ENCODE measurements at places on chromosomes 7 and 10.

DNA sequence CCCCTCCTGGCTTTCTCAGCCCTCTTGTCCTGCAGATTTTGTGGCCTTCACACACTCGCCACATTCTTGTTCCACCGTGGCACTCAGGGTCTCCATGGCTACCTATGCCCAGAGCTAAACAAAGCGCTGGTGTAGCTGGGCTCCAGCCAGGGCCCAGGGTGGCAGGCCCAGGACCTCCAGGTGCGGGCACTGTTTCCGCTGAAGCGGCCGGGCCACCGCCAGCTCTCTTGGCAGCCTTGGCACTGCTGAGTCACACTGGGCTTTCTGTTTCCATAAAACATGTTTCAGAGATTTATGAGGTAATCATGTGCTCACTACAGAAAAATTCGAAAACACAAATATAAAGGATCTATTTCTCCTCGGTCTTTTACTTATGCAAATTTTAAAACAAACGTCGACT is 51.3 kb downstream of the AOC1 start:
- DNase-seq = no peak

- DNase-seq = no peak
Observed at GRCh38 chr7:105538339-105538738, 6.3 kb downstream of the RINT1 start.

DNA sequence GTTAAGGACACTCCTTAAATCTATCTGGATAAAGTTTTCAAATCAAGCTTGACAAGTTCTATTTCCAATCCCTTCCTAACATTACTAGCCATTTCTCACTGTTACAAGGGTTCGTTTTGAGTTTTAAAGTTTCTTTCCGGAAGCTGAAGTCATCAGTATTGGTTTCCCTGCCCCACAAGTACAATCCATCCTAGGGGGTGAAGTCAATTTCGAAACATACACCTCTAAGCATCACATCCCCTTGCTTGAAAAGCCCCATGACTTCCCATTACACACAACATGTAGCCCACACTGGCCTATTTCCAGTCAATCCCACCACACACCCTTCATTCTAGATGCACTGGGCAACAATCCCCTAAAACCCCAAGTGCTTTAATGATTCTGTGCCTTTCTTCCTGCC is 13.0 kb downstream of the DPY19L1 start:
- DNase-seq = no peak

DNA sequence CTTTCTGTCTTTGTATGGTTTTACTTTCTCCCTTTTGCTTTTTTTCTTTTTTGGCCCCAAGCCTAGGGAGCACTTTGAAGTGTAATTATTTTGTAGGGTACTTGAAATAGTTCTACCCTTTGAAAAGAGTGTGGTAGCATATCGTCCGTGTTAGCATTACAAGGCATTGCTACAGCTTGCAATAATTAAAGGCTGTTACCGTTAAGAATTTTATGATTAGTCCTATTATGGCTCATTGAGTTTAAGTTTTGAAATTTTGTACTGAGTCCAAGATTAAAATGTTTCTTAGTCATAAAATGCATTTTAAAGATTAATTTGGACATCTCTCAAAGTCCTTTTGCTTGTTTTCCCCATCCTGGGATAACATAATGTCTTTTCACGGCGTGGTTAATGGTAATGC is 490.0 kb upstream of the LRRN3 start:
- DNase-seq = no peak

DNA sequence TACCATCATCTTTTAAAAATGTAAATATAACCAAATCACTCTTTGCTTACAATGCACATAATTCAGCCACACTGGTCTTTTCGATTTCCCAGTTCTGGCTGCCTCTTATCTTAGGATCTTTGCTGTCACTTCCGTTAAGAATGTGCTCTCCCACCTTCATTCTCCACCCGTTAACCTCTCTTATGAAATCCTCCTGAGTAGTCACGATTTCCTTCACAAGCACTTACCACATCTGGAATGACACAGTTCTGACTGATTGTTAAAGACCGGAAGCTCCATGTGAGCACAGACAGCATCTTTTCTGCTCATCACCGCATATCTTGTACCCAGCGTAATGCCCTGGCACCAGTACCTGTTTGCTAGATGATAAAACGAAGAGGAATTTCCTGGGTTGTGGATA is 84.3 kb downstream of the CUL2 start:
- no peak for DNase-seq

DNA sequence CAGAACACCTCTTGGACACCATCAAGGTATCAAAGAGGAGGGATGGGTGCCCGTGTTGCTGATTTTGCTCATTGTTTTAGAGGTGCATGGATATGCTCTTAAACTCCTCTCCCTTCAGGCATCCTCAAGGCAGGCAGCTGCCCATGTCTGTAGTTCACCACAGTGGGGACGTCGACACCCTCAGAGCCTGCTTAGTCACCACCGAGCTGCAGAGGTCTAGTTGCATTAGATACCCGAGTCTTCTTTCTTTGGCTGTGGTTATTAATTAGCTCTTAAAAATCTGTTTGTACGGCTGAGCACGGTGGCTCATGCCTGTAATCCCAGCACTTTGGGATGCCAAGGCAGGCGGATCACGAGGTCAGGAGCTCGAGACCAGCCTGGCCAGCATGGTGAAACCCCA is 24.7 kb upstream of the TSPAN13 start:
- DNase-seq = no peak

DNA sequence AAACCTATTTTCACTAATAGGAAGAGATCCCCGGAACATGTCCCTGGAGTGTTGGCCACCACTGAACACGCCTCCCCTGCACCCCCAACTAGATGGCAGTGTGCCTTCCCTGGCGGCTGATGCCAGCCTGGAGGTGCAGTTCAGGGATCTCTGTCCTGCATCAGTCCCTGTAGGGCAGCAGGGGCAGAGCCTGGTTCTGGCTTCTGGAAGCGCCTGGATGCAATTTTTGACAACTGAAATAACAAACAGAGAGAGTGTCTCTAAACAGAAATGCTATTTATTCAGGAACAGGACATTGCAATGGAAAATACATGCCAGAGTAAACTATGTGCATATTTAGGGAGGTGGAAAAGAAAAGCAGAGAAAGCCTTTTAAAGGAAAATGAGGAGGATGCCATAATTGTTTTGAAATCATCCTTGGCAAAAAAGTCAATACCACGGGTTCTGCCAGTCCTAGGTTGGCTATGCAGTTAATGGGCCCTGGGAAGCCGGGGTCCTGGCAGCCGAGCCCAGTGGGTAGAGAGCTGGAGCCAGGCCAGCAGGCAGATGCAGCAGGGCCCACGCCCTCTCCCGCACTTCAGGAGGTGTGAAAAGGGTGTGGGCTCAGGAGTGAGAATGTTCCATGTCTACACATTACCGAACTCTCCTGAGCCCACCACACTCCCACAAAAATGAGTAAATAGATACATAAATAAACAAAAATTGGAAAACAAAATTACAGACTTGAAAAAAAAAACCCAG is 18.5 kb downstream of the ANTXRL start:
- no peak for DNase-seq

GRCh38 chr10:88497913-88498312 is 85.2 kb downstream of the RNLS start:
- DNase-seq = no peak

GRCh38 chr7:28855538-28856217 is 102.5 kb downstream of the TRIL start:
- DNase-seq = no peak

- DNase-seq = no peak
Observed at GRCh38 chr7:35389636-35390035, 135.7 kb upstream of the TBX20 start.

DNA sequence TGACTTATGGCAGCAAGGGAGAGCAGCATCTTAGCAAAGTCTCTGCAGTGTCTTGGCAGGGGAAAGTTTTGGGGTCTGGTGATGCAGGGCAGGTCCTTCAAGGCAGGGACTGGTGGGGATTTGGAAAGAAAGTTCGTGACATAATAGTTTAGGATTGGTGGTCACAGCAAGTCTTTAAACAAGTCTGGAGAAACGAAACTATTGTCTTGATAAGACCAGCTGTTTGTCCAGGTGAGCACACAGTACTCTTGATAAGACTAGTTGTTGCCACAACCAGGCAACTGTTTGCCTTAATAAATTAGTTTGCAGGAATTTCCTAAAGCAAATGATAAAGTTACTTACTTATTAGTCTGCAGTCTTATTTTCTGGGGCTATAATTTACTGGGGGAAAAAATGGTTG is 136.1 kb downstream of the AKR1D1 start:
- no peak for DNase-seq

DNA sequence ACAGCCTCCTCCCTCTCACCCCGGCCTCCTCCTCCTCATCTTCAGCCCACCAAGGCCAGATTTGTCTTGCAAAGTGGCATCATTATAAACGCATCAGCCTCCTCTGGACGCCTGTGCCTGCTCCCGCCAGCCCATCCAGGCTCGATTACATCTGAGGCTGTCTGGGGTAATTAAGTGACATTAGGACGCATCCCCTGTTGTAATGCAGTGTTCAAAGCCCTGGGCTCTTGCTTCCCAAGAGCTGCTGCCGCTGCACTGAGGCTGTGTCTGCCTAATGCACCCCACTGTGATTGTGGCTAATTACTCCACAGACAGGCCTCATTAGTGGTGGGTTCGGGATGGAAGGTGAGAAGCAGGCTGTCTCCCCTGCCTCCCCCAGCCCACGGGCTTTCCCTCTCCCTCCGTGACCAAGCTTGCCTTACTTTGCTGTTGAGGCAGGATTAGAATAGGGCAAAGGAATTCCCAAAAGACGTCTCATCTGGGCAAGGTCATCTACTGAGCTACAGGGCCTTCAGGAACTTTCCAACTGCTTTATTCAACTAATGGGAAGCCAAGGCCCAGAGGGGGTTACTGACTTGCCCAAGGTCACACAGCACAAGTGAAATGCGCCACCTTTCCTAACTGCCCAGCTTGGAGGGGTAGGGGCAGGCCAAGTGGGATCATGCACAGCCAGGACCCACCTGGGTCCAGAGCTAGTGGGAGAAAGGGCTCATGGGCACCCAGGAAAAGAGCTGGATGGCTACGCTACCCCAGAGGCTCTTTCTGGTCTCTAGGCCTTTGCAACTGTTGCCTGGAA is 66.2 kb upstream of the PCBD1 start:
- no peak for DNase-seq

- DNase-seq = no peak
Observed at GRCh38 chr10:69897432-69897831, 95.7 kb downstream of the COL13A1 start.

DNA sequence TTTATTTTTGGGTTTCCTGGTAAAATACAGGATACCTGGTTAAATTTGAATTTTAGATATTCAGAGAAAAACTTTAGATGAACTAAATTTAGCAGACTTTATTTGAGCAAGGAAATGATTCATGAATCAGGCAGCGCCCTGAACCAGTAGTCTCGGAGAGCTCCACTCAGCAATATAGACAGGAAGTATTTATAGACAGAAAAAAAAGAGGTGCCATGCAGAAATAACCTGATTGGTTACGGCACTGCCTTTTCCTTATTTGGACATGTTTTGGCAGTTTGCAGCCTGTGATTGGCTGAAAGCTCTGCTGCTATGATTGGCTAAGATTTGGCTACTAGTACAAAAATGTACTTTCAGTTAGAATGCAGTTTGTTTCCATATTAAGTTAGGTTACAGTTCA is 198.3 kb upstream of the DKK1 start:
- DNase-seq = no peak

DNA sequence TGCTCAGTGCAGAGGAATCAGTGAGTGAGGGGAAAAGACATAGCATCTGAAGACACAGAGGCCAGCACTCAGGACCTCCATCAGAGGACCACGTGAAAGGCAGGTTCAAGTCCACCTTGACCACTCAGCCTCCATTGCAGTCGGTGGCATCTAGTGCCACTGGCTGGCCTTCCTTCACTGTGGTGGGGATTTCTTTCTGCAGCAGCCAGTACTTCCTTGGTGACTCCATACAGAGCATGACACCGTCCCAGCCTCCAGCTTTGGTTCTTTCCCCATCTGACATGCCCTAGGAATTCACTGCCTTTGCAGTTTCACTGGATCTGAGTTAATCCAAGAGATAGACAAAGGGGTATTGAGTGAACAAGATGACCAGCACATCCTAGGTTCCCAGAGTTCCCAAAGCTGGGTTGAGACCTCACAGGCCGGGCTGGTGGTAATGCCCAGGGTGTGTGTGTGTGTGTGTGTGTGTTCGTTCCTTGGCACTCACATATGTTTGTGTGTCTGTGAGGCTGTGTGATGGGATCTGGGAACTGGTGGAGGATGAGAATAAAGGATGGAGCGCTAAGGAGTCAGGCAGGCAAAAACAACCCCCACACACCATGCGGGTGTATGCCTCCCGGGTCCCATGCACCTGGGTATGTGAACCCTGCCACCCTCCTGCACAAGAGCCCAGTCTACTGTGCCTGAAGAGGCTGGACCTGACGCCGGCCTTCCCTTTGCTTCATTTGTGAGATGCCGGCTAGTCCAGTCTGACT is 57.8 kb downstream of the SYPL1 start:
- DNase-seq = no peak

DNA sequence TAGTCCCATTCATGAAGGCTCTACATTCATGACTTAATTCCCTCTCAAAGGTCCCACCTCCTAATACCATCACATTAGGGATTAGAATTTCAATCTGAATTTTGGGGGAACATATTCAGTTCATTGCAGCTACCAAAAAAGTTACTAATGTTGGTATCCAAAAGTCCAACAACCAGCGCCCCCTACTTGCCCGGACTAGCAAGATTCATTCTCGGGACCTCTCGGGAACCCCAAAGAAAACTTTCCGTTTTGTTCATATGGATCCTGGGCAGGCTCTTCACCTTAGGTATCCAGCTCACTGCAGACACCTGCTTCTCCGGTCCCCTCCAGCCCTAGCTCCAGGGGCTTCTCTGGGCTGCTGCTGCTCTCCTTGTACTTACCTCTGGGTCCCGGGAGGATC is 8.9 kb upstream of the GRK5 start:
- no peak for DNase-seq

- no peak for DNase-seq
Observed at GRCh38 chr10:27518261-27518660, 14.2 kb downstream of the RAB18 start.

GRCh38 chr10:87505366-87506111 is 846 bp downstream of the MINPP1 start:
- DNase-seq = peak; percentile 73

- DNase-seq = no peak
Observed at GRCh38 chr7:151630851-151631569, 111.3 kb upstream of the RHEB start.

DNA sequence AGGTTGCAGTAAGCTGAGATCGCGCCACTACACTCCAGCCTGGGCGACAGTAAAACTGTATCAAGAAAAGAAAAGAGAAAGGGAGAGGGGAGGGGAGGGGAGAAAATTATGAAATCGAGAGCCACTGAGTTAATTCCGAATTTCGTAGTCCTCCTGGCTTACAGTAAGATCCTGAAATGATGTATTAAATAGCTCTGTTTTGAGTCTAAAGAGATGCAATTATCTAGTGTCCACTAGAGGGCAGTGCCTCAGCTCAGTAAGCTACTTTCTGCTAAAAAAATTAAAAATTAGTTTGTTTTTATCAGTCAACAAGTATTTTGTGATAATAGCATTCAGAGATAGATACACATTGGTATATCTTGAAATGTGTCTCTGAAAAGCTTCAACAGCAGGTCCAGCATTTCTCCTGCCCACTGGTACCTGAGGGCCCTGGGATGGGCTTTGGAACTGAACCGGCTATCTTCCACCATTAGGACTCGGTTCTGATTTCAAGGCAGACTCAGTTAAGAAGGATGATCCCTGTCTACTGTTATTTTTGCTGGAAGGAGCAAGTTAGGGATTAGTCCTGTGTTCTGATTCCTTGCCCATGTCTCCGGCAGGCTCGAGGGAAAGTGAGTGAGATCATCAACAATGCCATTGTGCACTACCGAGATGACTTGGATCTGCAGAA is 19.5 kb downstream of the TSPAN33 start:
- peak; percentile 47 for DNase-seq

- DNase-seq = no peak
Observed at GRCh38 chr7:41169317-41169716, 533.6 kb downstream of the INHBA start.
